ENCODE measurements at places on chromosomes 5 and 9. TPM values are rescaled to one million over a fixed set of nuclear protein-coding genes. Genes with fewer than 3 reads are reported as not detected.
A peak's percentile ranks its signal among the peaks of the same experiment; 100 is the strongest.

- DNase-seq: no peak
These were observed 68.6 kb upstream of the PPP1R26 start for GRCh38 chr9:135410831-135411473.

- DNase-seq: peak; percentile 96
These were observed 21.0 kb downstream of the HNRNPK start for GRCh38 chr9:83959061-83959460.

- DNase-seq: no peak
These were observed 974 bp downstream of the CCDC69 start for GRCh38 chr5:151222790-151223446.

DNA sequence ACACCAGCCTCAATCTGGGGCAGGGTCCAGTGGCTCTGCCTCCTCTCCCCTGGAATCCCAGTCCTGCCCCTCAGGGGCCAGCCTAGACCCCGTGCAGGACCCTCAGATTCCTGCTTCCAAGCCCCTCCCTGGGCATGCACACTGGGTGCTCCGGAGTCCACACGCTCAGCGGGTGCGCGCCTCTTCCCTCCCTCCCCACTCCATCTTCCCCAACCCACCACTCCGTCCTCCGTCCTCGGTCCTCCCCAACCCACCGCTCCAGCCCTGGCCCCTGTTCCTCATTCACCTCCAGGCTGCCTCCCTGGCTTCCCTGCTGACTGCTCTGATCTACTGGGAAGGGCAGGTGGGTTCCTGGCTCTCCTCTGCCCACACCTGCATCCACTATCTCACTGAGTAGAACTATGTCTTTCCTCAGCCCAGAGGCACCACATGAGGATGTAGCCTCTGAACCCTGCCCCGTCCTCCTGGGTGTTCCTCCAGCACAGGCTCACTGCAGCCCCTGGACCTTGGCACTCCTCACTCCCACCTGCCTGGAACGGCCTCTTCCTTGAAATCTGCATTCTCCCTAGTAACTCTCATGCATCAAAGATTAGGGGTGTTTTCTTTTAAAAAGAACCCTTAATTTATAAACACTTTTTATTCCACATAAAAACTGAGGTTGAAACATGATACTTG is 92.8 kb downstream of the CAMSAP1 start:
- DNase-seq: no peak

DNA sequence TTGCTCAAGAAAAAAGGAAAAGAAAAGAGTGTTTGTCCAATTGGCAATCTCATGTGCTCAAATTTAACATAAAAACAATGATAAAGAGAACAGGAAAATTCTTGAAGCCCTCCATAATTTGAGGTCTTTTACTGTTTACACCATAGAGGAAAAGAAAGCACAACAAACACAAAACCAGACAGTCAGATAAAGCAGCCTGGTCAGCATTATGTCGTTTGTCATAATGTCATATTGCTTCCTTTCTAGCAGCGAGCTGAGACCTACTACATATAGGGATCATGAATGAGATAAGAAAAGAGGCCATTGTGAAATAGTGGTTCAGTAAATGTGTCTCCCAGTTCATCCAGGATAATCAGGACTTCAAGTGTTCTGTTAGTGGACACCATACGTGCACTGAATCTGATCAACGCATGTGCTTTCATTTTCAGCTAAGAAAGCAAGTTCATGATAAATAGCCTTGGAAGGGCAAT is 64.7 kb upstream of the SELENOP start:
- DNase-seq: no peak

DNA sequence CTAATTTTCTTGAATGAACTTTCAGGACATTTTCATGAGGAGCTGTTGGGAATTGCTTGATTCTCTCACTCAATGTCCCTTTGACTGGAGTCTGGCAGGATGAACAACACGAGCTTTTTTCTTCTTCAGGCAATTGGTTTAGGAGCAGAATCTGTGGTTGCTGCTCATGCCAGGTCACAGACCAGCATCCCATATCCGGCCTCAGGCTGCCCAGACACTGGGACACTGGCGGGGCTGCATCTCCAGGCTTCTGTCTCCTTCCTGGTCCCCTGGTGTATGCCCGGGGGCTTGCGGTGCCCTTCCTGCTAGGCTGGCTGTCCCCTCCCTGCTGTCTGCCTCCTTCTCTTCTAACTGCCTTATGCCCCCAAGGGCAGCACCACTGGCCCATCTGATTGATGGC is 311.5 kb upstream of the DAP start:
- no peak for DNase-seq

GRCh38 chr9:20358207-20358606 is 264.1 kb downstream of the MLLT3 start:
- no peak for DNase-seq

- no peak for DNase-seq
These were observed 97.9 kb downstream of the FSTL4 start for GRCh38 chr5:133514456-133514855.

ERGIC1 gene
- 76.3 TPM for total RNA-seq

BARHL1 gene
- not detected for total RNA-seq

KIAA0825 gene
- 0.07 TPM for total RNA-seq

All from Caki2 (cell line).